ENCODE measurements at places on chromosomes 3 and 15. TPM values are rescaled to one million over a fixed set of nuclear protein-coding genes. Genes with fewer than 3 reads are reported as not detected.

GRCh38 chr3:175088766-175089380 lies 229.7 kb downstream of the NAALADL2 start:
- H3K4me3 ChIP-seq = no peak overlapping the region
- DNase-seq = no peak
- no peaks in the 10 kb centered on the region for H3K36me3 ChIP-seq
- H3K4me1 ChIP-seq = peaks cover 3% of the 10 kb centered on the region

GRCh38 chr3:7238565-7239295 lies 377.8 kb downstream of the GRM7 start:
- DNase-seq = no peak
- peaks cover 2% of the 10 kb centered on the region for H3K27me3 ChIP-seq
- H3K4me1 ChIP-seq = no peaks in the 10 kb centered on the region
- no peak overlapping the region for H3K27ac ChIP-seq

DNA sequence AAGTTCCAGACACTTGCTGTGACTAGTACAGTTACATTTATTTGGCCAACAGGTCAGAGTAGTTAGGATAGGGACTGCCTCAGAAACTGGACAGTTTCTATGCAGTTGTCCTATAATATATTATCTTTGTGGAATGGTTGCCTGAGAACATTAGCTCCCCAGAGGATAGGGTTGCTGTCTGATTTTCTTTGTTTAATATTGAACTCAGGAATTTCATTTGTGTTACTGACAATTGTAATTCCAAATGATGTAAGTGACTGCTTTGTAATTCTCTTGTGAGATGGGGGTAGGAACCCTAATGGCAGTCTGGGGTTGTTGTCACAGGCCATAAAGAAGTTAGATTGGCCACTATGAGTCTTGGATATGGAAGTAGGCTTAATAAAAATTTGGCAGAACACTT lies 2.2 kb downstream of the NXPE3 start:
- H3K4me3 ChIP-seq = no peak overlapping the region
- peaks cover 23% of the 10 kb centered on the region for H3K4me1 ChIP-seq
- no peaks in the 10 kb centered on the region for H3K27me3 ChIP-seq
- no peak overlapping the region for H3K27ac ChIP-seq
- H3K36me3 ChIP-seq = peaks cover 15% of the 10 kb centered on the region

- no peak overlapping the region for H3K27ac ChIP-seq
- no peaks in the 10 kb centered on the region for H3K36me3 ChIP-seq
- no peak overlapping the region for H3K4me3 ChIP-seq
- H3K4me1 ChIP-seq = peaks cover 9% of the 10 kb centered on the region
- no peak for DNase-seq
Observed at GRCh38 chr15:79088426-79089205, 2.0 kb downstream of the RASGRF1 start.

Gene DENND4A
- total RNA-seq = 21.5 TPM

Gene C3orf49
- not detected for total RNA-seq

Gene SI
- not detected for total RNA-seq
